ENCODE measurements at places on chromosomes 5 and 9.

- DNase-seq: no peak
Observed at GRCh38 chr9:131942146-131942720, 137.4 kb downstream of the MED27 start.

- no peak for DNase-seq
Observed at GRCh38 chr9:1440256-1440655, 390.1 kb downstream of the DMRT2 start.

- DNase-seq: peak; percentile 63
Observed at GRCh38 chr9:127927201-127927987, 3.2 kb downstream of the PIP5KL1 start.

GRCh38 chr9:69392826-69393225 is 67.8 kb downstream of the ENTREP1 start:
- no peak for DNase-seq

GRCh38 chr5:129905473-129906176 is 1.4 kb downstream of the CHSY3 start:
- DNase-seq: no peak
